Spinal cord (tissue), 10 donors: ENCODE measurements at places on chromosomes 11 and 22.
A peak's percentile ranks its signal among the peaks of the same experiment; 100 is the strongest.

- H3K27me3 ChIP-seq, result no peaks in the 10 kb centered on the region
- peak; percentile 14 for DNase-seq
- no peak overlapping the region for H3K27ac ChIP-seq
- H3K4me1 ChIP-seq, result peaks cover 10% of the 10 kb centered on the region
Measured at GRCh38 chr11:121119440-121119839, 18.4 kb downstream of the TECTA start.

GRCh38 chr11:85752890-85753581 lies 57.9 kb downstream of the SYTL2 start:
- H3K4me1 ChIP-seq, result no peaks in the 10 kb centered on the region
- H3K27ac ChIP-seq, result no peak overlapping the region
- no peaks in the 10 kb centered on the region for H3K36me3 ChIP-seq
- no peaks in the 10 kb centered on the region for H3K27me3 ChIP-seq

- DNase-seq, result no peak
- H3K4me3 ChIP-seq, result no peak overlapping the region
- H3K36me3 ChIP-seq, result no peaks in the 10 kb centered on the region
- no peaks in the 10 kb centered on the region for H3K4me1 ChIP-seq
- H3K27ac ChIP-seq, result no peak overlapping the region
Measured at GRCh38 chr11:15577519-15577918, 462.8 kb downstream of the INSC start.

GRCh38 chr22:38955250-38955905 lies 2.0 kb upstream of the APOBEC3A start:
- DNase-seq, result no peak
- no peaks in the 10 kb centered on the region for H3K4me1 ChIP-seq
- no peaks in the 10 kb centered on the region for H3K36me3 ChIP-seq
- no peak overlapping the region for H3K27ac ChIP-seq
- H3K27me3 ChIP-seq, result no peaks in the 10 kb centered on the region

DNA sequence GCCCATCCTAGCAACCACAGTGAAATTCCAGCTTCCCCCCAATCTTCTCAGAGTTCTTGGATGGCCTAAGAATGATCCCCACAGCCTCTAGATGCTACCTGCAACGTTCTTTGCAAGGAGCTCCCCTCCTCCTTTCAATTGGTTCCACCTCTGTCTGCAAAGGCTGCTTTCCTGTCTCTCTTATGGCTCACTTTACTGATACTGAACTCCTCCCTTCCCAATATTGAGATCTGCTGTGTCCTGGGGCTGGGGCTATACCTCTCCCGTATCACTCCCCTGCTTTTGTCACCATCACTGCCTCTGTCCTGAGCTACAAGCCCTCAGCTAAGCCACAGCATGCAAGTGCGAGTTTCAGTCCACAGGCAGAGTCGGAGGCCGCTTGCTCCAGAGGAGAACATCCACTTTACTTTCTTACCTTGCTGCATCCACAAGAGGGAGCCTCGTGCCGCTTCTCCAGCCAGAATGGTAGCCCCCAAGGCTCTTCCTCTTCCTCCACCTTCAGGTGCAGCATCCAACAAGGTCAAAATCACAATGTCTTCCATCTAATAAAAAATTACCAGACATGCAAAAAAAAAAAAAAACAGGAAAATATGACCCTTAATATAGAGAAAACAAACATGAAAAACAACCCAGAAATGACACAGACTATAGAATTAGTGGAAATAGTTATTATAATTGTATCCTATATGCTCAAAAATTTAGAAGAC lies 48.6 kb upstream of the TMEM45B start:
- no peak for DNase-seq
- no peaks in the 10 kb centered on the region for H3K27me3 ChIP-seq
- H3K36me3 ChIP-seq, result no peaks in the 10 kb centered on the region
- no peak overlapping the region for H3K27ac ChIP-seq
- H3K4me3 ChIP-seq, result no peak overlapping the region

GRCh38 chr11:7514099-7514591 lies 346 bp downstream of the PPFIBP2 start:
- no peak overlapping the region for H3K27ac ChIP-seq
- peak overlapping the region; percentile 78 for H3K4me3 ChIP-seq
- DNase-seq, result peak; percentile 31
- peaks cover 10% of the 10 kb centered on the region for H3K27me3 ChIP-seq
- no peaks in the 10 kb centered on the region for H3K36me3 ChIP-seq

- no peak overlapping the region for H3K4me3 ChIP-seq
- H3K4me1 ChIP-seq, result peaks cover 22% of the 10 kb centered on the region
- DNase-seq, result no peak
- no peak overlapping the region for H3K27ac ChIP-seq
- H3K27me3 ChIP-seq, result no peaks in the 10 kb centered on the region
- no peaks in the 10 kb centered on the region for H3K36me3 ChIP-seq
Measured at GRCh38 chr11:117633186-117633754, 163.7 kb downstream of the DSCAML1 start.

- H3K4me3 ChIP-seq, result no peak overlapping the region
- no peak for DNase-seq
- H3K27ac ChIP-seq, result no peak overlapping the region
- peaks cover 41% of the 10 kb centered on the region for H3K27me3 ChIP-seq
Measured at GRCh38 chr22:43345761-43346301, 2.7 kb upstream of the SCUBE1 start.

DNA sequence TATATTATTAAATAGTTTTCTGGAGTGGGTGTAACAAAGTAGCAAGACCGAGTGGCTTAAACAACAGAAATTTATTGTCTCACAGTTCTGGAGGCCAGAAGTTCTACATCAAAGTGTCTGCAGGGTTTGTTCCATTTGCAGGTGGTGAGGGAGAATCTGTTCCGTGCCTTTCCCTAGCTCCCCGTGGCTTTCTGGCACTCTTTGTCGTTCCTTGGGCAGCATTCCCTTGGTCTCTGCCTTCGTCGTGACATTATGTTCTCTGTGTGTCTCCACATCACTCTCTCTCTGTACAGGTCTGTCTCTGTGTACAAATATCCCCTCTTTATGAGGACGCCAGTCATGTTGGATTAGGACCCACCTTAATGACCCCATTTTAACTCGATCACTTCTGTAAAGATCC lies 38.2 kb downstream of the LDLRAD3 start:
- no peak for DNase-seq
- no peak overlapping the region for H3K4me3 ChIP-seq
- H3K27me3 ChIP-seq, result no peaks in the 10 kb centered on the region
- no peaks in the 10 kb centered on the region for H3K36me3 ChIP-seq
- H3K27ac ChIP-seq, result peak overlapping the region; percentile 15

DNA sequence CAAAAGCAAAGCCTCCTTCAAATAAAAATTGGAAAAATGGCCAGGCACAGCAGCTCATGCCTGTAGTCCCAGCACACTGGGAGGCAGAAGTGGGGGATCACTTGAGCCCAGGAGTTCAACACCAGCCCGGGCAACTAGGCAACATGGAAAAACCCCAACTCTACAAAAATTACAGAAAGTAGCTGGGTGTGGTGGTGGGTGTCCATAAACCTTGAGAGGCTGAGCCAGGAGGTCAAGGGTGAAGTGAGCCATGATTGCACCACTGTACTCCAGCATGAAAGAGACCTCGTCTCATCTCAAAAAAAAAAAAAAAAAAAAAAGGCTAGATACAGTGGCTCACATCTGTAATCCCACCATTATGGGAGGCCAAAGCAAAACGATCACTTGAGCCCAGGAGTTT lies 22.3 kb downstream of the DDX6 start:
- peaks cover 4% of the 10 kb centered on the region for H3K4me1 ChIP-seq
- H3K27ac ChIP-seq, result no peak overlapping the region
- H3K4me3 ChIP-seq, result no peak overlapping the region
- H3K36me3 ChIP-seq, result peaks cover 41% of the 10 kb centered on the region
- no peak for DNase-seq

DNA sequence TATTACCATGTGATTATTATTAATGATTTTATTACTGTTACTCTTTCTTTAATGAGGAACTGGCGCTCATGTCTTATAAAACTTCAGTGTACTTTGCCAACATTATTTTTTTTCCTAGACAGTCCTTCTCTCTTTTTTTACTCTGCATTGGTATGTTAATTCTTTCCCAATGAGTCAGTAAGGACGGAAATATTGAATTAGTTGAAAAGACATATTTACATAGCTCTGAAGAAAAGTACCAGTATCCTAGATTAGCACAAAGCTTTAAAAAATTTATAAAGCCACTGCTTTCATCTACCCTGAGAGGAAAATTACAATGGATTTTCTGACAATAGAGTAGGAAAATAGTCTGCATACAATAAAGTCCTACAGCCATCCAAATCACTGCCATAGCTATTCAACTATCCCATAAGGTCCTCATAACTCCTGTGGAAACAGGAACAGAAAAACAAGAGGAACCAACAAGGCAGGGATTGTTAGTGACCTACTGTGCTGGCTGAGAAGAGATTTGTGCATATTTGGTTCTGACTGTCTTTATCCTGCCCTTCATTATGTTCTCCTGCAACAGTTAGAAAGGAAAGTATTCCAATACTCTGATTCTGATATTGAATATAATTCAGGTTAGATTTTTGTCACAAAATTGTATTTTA lies 314.4 kb downstream of the AASDHPPT start:
- H3K4me1 ChIP-seq, result no peaks in the 10 kb centered on the region
- no peak for DNase-seq
- H3K27me3 ChIP-seq, result no peaks in the 10 kb centered on the region
- no peak overlapping the region for H3K4me3 ChIP-seq

DNA sequence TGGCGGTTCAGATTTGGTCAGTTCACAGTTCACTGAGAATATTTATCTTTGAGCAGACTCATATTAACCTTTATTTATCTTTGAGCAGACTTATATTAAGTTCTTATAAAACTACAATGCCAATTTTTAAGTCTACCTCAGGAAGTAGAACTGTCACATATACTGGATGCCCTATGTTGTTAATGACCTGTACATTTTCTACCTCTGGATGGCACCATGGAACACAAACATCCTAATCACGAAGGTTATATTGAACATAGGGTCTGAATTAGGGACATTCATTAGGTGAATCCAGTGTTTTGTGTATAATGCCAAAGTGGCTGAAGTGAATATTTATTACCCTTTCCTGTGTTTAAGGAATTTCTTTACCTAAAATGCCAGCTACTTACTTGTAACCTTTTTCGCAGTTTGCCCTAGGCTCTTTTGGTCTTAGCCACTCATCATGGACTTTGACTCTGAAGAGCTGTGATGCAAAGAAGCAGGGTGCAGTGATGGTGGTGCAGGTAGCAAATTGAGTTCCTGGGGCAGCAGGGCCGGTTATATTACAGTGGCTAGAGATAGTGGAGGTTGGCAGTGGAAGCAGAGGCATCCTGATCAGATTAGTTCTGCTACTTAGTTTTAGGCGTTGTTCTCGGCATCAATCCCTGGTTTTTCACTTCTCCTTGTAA lies 71.8 kb downstream of the STIM1 start:
- no peak for DNase-seq
- H3K4me3 ChIP-seq, result no peak overlapping the region
- H3K36me3 ChIP-seq, result no peaks in the 10 kb centered on the region
- H3K4me1 ChIP-seq, result no peaks in the 10 kb centered on the region
- no peaks in the 10 kb centered on the region for H3K27me3 ChIP-seq

DNA sequence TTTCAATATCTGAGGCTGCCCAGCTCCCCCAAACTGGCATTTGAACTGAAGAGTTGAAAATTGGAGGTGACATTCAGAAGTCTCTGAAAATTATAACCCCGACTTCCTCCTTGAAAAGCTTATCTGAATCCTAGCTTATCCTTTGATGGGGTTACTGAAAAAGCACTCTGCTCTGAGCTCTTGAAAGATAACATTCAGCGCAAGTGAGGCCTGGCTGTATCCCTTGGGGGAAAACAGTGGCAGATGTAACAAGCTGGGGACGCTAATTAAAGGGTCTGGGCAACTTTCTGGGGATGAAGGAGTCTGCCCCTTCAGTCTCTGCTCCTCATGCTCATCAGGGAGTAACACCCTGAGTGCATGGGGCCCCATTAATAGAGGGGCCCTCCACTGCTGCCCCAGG lies 402.0 kb upstream of the CADM1 start:
- no peak overlapping the region for H3K4me3 ChIP-seq
- no peaks in the 10 kb centered on the region for H3K36me3 ChIP-seq
- H3K27me3 ChIP-seq, result peaks cover 4% of the 10 kb centered on the region

DNA sequence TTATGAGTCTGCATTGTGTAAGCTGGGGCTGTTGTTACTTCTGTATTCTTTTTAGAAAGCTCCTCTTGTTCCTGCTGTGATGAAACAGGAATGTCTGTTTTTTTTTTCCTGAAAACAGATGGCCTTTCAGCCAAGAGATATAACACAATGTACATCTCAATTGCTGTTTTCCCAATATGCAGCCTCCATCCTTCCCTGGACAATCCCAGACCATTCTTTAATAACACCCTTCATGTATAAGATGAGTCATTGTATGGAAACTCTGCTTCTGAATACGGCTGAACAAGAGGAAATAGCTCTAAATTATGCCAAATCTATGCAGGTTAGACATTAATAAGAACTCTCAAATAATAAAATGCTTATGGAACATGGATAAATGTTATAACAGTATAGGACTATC lies 60.2 kb upstream of the LRRC4C start:
- DNase-seq, result no peak
- no peak overlapping the region for H3K27ac ChIP-seq
- no peaks in the 10 kb centered on the region for H3K4me1 ChIP-seq
- H3K36me3 ChIP-seq, result no peaks in the 10 kb centered on the region
- H3K4me3 ChIP-seq, result no peak overlapping the region

GRCh38 chr11:94673386-94673785 lies 94.8 kb upstream of the AMOTL1 start:
- no peak overlapping the region for H3K27ac ChIP-seq
- no peak overlapping the region for H3K4me3 ChIP-seq
- no peaks in the 10 kb centered on the region for H3K27me3 ChIP-seq
- H3K4me1 ChIP-seq, result no peaks in the 10 kb centered on the region
- no peak for DNase-seq
- no peaks in the 10 kb centered on the region for H3K36me3 ChIP-seq

DNA sequence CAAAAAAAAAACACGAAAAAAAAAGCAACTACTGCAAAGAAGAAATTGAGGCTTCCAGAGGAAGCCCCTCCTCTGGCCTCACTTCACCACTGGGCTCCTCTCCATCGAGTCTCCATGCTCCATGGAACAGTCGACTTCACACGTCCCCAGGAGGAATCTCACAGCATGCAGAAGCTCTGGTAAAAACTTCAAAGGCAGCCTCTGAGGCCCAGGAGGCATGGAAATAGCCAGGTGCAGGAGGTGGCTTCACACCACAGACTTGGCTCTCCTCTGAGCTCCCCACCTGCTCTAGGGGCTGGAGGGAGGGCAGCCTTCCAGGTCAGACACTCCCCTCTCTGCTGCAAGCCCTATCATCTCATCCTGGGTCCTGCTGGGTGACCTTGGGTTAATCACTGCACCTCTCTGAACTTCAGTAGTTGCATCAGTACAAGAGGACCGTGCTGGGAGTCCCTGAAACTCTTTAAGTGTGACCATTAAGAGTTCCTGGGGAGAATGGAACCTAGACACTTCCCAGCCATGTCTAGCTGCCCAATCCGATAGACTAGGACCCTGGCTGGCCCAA lies 8.2 kb downstream of the PDE2A start:
- peaks cover 2% of the 10 kb centered on the region for H3K27me3 ChIP-seq
- no peak for DNase-seq
- H3K36me3 ChIP-seq, result no peaks in the 10 kb centered on the region
- peaks cover 20% of the 10 kb centered on the region for H3K4me1 ChIP-seq
- H3K27ac ChIP-seq, result no peak overlapping the region
- H3K4me3 ChIP-seq, result no peak overlapping the region
